ENCODE measurements at places on chromosomes 12 and 14. TPM values are rescaled to one million over a fixed set of nuclear protein-coding genes. Genes with fewer than 3 reads are reported as not detected.

The SLC17A8 gene
- not detected for total RNA-seq

The MYF5 gene
- total RNA-seq, result not detected

The SLC5A8 gene
- total RNA-seq, result not detected

DNA sequence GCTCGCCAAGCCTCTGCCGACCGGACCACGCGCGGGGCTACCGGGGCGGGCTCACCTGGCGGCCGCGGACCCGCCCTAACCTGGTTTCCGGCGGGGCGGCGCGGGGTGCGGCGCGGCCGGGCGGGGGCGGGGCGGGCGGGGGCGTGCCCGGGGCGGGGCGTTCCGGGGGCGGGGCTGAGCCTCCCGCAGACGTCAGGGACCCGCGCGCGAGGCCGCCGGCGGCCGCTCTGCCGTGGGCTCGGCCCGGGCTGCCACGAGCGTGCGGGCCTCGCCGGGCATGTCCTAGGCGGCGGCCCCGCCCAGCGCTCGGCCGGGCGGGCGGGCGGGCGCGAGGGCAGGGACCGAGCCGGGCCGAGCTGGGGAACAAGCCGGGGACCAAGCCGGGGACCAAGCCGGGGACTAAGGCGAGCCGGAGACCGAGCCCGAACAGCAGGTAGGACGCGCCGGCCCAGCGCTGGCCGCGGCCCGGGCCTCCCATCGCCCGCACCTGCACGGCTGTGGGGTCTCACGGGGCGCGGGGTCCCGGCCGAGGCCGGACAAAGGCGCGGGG lies at the start of gene CEP170B:
Gene CEP170B (plus strand): TSS at position 188 of the 550 bp plus-strand sequence. CDS start 3,183 bp downstream, outside the sequence.
- peak; percentile 26 for DNase-seq

DNA sequence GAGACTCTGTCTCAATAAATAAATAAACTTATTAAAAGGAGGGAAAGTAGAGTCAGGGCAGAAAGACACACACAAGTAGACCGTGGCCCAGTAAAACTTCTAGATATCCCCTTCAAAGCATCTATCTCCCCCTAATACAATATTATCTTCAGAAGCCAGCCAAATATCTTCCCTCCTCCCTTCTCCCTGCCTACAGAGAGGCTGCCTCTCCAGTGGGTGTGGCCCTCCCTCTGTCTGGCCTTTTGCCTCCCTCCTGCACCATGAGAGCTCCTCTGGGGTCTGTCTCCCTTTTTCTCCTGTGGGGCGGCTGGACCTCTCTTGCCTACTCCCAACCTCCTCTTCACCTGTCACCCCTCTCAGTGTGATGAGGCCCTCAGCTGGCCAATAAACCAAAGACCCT lies 139.2 kb downstream of the EGLN3 start:
- DNase-seq, result no peak

DNA sequence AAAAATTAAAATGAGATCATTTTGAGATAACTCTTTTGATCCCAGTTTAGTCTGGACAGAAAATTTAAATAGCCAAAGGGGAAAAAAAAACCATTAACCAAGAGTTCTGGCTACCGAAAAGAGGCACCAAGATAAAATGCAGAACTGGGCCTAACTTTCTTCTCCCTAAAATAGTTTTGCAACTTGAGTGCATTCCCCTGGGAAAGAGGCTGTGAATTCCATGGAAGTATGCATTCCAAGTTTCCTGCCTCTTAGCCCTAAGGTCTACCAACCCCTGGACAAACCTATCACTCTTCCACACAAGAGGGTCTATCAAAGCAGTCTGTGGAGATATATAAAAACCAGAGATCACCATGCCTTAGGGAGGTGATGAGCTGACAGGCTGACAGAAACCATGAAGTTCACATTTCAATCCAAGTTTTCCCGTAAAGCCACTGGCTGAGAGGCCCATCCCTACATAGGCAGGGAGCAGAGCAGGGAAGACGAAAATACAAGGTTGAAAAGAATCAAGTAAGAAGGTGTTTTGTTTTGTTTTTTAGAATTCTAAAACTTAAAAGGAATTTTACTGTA lies 33.8 kb downstream of the DCP1B start:
- DNase-seq, result no peak

DNA sequence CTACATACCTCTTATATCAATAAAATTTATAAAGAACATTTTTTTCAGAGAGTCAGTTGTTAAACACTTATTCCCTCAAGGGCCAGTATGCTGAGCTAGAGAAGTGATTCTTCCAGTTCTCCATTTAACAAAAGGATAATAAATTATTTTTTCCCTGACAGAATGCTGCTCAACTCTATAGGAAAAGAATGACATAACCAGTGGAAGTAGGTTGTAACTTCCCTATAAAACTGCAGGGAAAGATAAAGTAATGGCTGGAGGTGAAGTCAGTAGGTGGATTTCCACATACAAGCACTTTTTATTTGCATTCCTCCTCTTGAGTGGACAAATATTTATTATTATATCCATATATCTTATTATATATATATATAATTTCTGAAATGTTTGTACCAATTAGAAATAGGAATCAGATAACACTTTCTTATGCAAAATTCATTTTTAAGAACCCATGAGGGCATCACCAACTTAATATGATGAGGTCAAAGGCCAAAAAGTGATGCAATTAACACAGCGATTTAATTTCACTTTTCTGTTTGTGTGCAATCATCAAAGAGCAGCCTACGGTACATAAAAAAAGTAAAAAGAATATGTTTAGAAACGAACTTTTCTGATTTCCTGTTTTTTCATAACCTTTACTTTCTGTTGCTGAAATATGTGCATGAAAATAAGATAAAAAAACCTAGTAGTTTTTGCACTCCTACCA lies 175.3 kb downstream of the PRKD1 start:
- DNase-seq, result no peak

DNA sequence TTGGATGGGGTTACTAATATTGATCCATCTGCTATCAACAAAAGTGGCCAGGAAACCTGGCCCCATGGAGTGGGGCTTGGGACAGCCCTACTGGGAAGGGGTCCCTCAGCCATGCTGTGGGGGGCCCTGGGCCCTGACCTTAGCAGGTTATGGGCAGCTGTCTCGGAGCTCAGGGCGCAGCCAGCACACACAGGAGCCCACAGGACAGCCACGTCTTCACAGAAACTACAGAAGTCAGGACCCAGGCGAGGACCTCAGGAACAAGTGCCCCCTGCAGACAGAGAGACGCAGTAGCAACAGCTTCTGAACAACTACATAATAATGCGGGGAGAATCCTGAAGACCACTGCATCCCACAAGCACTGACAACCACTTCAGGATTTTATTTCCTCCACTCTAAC lies 11.9 kb upstream of the FKBP11 start:
- DNase-seq, result peak; percentile 12

DNA sequence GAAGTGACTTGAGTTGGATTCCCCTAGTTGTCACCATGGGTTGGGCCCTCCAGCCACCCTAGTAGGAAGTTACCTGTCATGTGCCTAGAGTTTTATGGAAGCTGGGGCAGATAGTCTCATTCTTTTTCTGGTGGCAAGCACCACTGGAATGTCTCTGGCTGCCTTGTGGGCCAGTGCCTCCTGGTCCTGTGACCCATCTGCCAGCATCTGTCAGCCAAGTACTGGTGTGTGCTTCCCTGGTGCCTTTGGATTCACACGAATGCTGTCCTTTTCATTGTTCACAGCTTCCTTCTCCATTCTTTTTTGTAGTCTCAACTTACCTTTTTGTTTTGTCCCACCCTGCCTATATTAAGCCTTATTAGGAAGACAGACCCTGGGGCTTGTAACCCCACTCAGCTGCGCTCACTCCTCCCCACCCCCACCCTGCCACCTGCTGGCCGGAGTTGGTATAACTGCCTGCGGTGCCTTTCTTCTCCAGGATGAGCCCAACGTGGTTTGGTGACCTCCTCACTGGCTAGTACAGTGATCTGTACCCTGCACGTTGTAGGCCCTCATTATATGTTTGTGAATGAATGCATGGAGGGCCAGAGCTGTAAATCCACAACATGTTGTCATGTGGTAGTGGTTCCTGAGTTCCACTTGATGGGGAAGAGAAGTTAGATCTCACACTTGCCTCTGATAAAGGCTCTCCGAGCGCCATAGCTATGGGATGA lies 125.7 kb downstream of the TSPAN9 start:
- DNase-seq, result peak; percentile 80
